ENCODE measurements at places on chromosomes 5 and 9.

GRCh38 chr9:73011181-73011750 lies 58.4 kb upstream of the ALDH1A1 start:
- no peak for DNase-seq

DNA sequence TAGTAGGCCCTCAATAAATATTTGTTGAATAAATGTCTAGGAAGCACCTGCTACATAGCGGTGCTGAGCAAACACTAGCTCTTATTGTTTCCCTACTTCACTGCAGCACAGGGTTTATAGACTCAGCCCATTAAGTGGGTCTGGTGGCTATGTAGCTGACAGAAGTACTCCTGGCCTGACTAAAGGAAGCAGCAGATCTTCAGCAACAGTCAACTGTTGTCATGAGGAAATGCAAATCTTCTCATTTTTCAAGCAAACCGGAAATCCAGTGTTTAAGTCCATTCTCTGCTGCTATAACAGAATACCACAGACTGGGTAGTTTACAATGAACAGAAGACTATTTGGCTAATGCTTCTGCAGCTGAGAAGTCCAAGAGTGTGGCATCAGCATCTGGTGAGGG lies 2.8 kb upstream of the TEX10 start:
- DNase-seq, result peak; percentile 13

GRCh38 chr9:20200581-20200980 lies 411.7 kb upstream of the SLC24A2 start:
- no peak for DNase-seq

DNA sequence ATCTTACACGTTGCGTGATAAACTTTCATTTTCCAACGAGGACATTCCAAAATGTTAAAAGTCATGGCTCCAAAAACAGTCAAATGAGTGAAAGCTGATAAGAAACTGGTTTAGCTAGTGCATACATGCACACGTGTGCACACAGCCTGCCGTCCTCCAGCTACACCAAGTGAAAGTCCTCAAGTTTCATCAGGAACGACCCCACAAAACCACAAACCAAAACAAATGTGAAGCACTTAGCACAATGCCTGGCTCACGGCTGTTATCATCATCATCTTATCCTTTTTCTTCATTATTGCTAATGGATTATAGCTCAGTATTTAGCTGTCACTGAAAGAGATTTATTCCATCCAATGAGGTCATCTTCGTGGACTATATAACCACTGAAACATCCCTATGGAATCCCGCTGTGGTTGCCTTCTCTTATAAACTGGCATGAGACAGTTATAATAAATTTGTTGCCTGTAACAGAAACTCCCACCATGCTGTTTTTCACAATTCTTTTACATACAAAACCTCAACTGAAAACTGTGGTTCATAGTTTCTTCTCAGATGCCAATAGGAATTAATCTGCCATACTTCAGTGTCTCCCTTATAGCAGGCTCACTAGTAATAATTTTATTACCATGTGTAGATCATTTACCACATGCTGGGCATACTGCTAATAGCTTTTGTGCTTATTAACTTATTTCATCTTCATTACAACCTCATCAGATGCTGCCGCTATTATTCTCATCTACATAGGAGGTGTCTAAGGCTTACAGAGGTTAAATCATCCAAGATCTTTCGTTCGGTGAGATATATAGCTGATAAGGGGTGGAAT lies 56.1 kb downstream of the SAXO1 start:
- DNase-seq, result no peak

- DNase-seq, result no peak
These were observed 38.0 kb upstream of the OSMR start for GRCh38 chr5:38807570-38808483.

DNA sequence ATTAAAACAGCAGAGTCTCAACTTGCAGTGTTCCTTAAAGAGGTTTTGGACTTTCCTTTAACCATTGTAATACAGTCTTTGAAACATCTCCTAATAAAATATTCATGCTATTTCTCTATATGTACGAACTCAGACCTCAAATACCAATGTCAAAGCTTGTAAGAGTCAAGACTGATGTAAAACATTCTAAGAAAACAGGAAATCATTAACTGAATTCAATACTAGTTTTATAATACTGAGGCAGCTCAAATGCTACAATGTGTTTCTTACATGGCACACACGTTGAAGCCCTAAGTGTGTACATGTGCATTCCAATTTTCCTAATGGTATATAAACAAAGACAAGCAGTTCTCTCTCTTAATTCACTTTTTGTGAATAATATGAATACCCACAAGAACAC lies 11.6 kb downstream of the PSIP1 start:
- DNase-seq, result no peak

- DNase-seq, result no peak
These were observed 146.8 kb upstream of the FBXL7 start for GRCh38 chr5:15353086-15353645.

- DNase-seq, result no peak
These were observed 75.1 kb upstream of the FSTL4 start for GRCh38 chr5:133687212-133688061.

DNA sequence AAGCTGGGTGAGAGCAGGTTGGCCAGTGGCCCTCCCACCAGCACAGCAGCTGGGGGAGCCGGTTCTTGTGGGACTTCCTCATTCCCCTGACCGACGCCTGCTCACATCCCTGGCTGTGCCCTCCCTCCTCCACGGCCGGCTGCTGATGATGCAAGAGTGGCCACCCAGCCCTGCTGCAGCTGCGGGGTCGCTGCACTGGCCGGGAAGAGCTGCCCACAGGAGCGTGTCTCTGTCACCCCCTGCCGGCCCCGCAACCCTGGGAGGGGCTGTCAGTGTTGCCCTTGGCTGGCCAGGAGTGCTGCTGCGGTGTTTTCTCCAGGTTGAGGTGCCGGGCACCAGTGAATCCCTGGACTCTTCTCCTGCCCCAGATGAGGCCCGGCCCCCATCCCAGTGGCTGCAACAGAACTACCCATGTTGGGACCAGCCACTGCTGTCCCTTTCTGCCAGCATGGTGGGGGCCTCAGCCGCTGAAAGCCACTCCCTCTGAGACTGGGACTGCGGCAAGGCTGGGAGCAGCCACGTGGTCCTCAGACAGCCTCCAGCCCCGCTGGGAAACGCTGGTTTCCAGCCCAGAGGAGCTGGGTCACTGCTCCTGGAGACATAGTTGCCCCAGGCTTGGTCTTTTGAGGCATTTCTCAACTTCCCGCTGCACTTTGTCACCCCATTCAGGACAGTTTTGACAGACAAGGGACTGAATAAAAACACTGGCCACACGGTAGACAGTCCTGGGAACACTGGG lies 739 bp downstream of the CARD9 start:
- DNase-seq, result no peak

- DNase-seq, result no peak
These were observed 22.8 kb upstream of the GFPT2 start for GRCh38 chr5:180375955-180376354.

All from CD4-positive, alpha-beta T cell treated with Interleukin-17A for 1 hour (primary cell).